ENCODE measurements at places on chromosomes 7 and 10. TPM values are rescaled to one million over a fixed set of nuclear protein-coding genes. Genes with fewer than 3 reads are reported as not detected.

NUTM2D gene
- total RNA-seq, result 1.6 TPM

PTPN20 gene
- total RNA-seq, result 0.92 TPM

NRAP gene
- not detected for total RNA-seq

AKR1C8 gene
- not detected for total RNA-seq

WEE2 gene
- total RNA-seq, result not detected

ZCCHC24 gene
- 26.3 TPM for total RNA-seq

CROT gene
- total RNA-seq, result 18.0 TPM

SRGN gene
- 310 TPM for total RNA-seq

ANXA8 gene
- not detected for total RNA-seq

HABP2 gene
- not detected for total RNA-seq

All from aortic smooth muscle cell (primary cell).